ENCODE measurements at places on chromosomes 5 and 9.

DNA sequence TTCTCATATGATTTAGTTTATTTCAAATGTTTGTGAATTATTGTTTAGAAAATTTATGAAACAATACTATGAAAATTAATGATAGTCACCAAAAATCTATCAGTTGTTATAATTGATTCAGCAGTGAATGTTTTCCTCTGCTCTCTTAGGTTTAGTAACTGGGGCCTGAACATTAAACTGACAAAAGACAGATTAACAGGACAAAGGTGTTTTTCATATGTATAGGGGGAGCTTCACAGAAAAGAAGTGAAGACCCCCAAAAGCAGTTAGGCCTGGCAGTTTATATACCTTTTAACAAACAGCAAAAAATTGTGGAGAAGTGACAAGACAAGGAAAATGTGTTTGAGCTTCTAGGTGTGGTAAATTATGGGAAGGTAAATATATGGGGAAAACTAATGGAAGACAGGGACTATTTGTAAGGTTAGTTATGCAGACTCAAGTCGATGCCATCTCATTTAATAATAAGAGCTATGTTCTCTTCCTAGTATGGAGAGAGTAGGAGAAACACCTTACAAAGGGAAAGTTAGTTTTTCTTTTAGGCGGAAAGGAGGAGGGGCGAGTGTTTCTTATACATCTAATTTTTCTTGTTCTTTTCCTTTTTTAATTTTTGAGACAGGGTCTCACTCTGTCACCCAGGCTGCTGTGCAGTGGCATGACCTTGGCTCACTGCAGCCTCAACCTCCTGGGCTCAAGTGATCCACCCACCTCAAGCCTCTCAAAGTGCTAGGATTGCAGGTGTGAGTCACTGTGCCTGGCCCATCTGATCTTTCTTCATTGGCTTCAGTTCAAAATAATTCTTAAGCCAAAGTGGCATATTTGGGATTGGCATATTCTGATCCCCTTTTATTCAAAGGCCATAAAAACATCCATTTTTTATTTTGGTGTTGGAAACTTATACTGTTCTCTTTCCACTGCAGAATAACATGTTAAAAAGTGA lies 77.8 kb downstream of the C9orf153 start:
- no peak for DNase-seq

- DNase-seq = no peak
Measured at GRCh38 chr5:126852841-126853271, 75.9 kb downstream of the LMNB1 start.

DNA sequence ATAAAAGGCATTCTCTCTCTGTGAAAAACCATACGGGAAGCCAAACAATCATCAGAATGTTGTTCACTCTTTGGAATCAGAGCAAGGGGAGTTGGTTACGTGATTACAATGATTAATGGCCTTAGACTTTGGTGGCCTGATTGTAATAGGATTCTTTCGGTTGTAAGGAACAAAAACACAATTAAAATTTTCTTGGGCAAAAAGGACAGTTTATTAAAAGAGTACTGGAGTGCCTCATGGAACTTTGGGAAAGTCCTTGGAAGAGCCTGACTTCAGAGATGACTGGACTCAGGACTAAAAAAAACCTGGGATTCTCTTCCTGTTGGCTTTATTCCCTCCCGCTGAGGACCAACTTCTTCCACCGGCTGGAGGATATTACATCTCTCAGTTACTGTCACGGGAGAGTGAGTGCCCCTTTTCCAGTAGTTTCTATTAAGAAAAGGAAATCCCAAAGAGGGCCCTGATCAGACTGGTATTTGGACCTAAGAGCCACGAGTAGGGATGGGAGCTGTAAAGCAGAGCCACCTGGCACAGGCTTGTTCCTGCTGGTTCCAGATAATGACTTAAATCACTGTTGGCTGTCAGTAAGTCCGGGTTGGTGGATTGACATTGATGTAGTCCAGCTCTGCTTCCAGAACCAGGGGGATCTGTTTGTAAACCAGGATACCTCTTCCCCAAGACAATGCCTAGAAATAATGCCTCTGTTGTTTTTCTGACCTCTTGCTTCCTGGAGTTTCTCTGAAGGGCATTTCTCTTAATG lies 53.9 kb downstream of the CFAP95 start:
- DNase-seq = no peak

DNA sequence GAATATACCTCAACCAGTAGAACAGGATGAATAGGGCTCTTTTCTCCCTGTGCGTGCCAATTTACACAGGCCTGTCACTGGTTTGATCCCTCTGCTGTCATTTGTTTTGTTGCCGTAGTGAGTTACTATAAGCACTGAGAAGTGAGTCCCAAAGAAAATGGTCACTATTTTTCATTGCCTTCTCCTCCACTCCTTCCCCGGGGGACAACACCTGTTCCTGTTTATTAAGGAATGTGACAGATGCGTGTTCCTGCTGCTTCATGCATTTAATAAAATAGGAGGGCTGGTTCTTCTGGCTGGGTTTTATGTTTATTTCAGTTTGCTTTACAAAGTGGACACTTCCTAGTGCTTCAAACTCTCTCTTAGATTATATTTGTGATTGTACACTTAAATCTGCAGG lies 6.4 kb downstream of the THBS4 start:
- no peak for DNase-seq

DNA sequence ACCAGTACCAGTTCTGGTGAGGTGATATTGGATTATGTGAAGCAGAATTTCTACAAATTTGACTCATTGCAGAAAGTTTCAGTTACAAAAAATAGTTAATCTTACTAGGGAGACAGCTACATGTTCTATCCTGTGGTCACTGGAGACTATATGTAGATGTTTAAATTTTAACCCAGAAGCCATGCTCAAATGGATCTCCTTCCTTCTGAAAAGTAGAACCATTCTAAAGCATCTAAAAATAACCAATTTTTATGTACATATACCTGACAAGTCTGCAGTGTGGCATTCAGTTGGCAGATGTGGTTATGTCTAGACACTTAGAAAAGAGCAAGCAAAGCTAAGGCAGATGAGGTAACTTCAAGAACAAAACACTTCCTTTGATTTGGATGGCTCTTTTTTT lies 65.5 kb upstream of the POU4F3 start:
- no peak for DNase-seq

GRCh38 chr5:116671211-116671736 lies 96.7 kb upstream of the SEMA6A start:
- DNase-seq = no peak
